ENCODE measurements at places on chromosomes 5 and 9.

GRCh38 chr5:36237751-36238150 lies 4.0 kb downstream of the NADK2 start:
- no peak for DNase-seq

DNA sequence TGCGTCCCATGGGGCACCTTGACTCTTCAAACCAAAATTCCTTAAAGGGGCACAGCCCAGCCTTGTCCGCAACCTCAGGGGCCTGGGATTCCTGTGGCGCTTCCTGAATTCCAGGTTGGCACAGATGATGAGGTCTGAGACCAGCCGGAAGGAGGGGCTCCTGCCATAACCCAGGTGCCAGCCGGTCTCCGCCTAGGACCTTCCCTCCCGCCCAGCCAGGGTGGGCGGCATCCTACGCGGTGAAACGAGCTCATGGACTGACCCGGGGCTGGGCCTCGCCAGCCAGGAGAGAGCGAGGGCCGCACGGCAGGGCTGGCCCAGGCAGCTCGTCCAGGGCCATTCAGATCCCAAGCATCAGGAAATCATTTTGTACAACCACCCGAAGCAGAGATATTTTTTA lies 23.0 kb downstream of the AMBP start:
- peak; percentile 61 for DNase-seq

DNA sequence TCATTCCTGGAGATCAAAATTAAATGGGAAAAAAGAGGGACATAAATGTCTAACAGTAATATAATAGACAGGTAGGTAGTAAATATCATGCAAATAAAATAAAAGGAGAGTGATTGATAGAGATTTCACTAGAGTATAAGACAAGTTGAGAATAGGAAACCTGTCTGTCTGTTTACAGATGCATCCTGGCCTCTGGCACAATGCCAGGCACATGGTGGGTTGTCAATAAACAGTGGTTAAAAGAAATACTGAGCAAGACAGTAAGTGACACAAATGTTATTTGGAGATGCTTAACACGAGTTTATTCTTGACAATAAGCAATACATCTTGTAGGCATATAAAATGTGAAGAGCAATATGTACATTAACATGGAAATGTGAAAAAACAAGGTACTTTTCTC lies 33.3 kb downstream of the RICTOR start:
- DNase-seq, result no peak

GRCh38 chr9:88072831-88073375 lies 65.4 kb downstream of the SPATA31C2 start:
- DNase-seq, result no peak

DNA sequence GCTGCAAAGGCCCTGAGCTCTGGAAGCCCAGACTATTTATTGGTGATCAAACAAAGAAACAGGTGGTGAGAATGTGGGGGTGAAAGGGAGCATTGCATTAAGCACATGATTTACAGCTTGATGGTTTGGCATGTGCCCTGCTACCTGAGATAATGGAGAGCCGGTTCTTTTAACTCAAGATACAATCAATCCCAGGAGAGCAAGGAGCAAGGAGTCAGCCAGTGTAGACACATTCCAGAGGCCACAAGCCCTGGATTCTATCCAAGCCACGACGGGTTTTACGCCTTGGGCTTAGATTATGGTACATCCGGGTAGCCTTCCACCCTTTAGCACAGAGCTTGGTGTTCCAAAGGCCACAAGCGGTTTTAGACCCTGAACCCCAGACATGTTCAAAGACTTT lies 292.2 kb downstream of the CYLC2 start:
- no peak for DNase-seq

GRCh38 chr9:87671925-87672324 lies 54.0 kb upstream of the CTSL start:
- DNase-seq, result no peak

DNA sequence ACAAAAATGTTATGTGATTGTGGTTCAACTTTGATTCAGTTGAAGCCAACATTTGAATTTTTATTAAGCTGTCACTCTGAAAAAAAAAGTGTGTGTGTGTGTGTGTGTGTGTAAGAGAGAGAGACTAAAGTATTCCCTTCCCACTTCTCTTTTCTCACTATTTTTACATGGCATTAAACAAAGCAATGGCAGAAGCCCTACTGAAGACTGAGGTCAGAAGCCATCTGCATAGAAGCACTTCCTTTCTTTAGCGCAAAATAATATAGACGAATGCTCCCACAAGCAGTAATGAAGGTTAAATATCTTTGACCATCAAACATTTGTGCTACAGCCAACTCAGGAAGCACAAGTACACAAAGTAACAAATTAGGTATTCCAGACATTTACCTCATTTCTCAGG lies 540.5 kb downstream of the KCTD16 start:
- no peak for DNase-seq

DNA sequence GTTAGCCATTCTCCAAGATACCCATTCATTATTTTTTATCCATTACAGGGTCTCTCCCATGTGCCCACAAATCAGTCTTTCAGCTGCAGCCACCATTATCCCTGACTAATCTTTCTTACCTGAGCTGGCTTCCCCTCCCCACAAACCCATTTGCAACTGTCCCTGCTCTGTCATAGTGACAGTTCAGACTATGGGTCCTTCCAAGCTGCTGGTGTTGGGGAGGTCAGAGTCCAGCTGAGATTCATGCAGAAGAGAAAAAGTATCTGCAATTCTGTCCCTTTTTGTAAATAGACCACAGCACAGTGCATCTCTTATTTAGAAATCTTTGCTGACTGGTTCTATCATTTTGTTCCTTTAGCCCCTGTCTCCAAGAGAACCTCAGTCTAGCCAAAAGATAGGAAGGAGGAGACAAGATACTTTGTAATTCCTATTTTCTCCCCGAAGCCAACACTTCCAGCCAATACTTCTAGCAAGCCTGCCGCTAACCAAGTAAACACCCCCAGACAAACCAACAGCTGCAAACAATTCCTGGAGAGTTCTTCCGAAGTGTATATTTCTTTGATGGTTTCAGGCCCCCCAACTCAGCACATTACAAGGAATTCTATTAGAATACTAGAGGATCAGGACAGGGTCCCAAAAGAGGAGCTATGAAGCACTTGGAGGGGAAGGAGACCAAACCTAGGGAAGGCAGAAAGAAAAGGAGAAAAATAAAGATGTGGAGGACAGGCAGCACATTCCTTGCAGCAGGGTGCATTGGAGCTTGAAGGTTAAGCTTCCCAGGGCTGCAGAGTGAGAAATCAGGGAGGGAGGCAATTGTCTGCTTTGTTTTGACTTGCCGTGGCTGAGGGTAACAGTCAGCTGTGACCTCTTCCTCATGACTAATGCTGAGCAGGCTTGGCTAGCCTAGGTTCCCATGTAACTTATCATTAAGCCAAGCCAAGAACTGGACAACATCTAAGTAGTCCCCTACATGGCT lies 148.5 kb downstream of the SGCD start:
- no peak for DNase-seq

DNA sequence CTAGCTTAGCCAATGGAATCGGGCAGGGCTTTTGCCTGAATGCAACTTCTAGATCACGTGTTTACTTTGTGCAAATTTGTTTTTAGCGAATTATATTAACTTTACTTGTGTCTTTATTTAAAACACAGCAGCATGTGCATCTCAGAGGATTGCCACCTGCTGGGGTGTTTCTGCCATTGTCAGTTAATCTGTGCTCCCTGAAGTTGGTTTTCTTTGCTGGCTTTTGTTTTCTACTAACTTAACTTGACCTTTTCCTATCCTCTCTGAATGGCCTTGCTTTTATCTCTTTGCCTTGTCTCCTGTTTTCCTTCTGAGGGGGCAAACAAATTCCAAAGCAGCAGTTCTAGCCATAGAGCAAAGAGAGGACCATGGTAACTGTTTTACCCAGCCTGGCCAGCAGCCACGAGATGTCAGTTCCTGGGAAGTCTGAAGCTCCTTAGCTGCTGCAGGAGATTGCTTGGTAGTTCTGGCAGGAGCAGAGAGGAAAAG lies 67.6 kb downstream of the ARHGEF28 start:
- DNase-seq, result no peak

- DNase-seq, result no peak
These were observed 2.7 kb downstream of the NRG2 start for GRCh38 chr5:140040358-140040757.

DNA sequence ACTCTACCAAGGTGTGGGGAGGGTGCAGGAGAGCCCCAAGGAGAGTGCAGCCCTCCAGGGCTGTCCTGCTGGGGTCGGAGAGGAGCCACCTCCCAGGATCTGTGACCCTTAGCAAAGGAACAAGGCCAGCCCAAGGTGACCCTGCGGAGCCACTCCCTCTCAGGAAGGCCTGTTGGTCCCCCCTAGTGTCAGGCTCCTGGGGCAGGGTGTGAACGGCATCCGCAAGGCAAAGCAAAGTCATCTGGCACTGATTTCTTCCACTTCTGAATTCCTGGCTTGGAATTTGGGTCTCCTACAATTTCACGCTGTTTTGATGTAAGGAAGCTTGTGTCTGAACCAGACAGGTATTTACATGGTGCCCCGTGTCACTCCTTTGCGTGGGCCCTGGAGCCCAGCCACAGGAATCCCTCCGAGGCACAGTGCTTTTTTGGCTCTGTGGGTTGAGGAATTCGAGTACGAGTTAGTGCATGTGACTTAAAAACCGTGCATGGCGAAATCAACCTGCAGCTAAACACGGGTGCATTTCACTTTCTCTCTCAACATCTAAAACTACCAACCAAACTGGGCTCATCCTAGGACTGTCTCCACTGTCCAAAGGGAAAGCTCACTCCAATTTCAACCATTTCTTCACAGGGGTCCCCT lies 24.5 kb upstream of the GFPT2 start:
- DNase-seq, result no peak

- DNase-seq, result no peak
These were observed 44.1 kb upstream of the GALNT10 start for GRCh38 chr5:154146409-154146808.

DNA sequence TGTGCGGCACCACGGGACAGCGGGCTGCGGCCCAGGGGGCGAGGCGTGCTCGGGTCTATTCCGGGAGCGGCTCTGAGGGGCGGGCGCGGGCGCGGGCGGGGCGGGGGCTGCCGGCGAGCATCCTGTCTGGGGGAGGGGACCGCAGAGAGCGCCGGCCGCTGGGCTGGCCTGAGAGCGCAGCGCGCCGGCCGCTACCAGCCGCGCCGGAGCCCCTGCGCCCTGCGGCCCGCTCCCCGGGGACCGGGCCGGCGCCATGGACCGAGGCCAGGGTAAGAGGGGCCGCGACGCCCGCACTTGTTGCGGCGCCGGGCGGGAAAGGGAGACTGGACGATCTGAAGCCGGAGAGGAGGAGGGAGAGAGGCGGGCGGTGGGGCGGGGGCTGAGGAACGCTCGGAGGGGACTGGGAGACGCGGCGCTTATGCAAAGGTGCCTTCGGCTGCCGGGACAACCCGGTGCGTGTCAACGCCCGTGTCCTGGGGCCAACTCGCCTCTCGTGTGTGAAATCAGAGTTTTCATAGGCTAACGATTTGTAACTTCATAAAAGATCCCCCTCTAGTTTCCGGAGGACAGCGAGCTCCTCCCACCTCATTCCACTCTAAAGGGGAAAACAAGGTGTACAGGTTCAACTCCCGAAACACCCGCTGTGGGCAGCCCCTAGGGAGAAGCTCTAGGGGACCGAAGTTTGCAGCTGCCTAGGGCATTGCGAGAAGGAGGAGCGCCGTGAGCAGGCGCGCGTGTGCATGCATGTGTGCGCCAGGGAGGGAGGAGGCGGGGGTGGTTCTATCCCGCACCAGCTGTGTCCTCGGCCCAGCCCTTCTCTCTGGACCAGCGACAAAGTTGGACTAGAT lies at the start of gene AFAP1L1:
Gene AFAP1L1, plus strand, starts transcription at position 144 of the 848 bp plus-strand sequence. Its CDS starts 110 bp downstream, at position 254.
- peak; percentile 72 for DNase-seq

GRCh38 chr5:68776381-68776780 lies 317.4 kb upstream of the SLC30A5 start:
- DNase-seq, result no peak
